ENCODE measurements at places on chromosomes 5 and 9.

DNA sequence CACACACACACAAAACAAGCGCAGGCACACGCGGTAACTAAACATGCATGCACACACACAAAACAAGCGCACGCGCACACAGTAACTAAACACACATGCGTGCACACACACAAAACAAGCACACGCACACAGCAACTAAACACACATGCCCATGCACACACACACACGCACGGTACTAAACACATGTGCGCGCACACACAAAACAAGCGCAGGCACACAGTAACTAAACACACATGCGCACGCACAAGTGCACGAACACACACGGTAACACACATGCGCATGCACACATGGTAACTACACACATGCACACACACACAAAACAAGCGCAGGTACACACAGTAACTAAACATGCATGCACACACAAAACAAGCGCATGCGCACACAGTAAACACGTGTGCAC is 19.9 kb upstream of the SLC6A3 start:
- DNase-seq: no peak

DNA sequence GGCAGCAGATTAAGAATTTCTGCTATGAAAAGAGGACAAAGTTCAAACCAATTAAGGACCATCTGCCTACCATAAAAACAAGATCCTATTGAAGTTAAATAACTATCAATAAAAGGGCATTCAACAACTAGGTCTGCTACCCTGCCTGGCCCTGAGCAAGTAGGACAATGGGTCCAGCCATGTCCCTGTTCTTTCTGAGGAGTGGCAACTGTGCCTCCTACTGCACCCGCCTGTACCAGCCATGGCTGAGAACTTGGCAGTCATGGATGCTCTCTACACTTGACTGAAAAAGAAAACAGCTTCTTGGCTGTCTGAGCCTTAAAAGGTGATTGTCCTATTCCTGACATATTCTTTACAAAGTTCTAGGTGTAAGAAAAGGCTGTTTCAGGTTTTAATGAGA is 652.4 kb downstream of the PDE4D start:
- no peak for DNase-seq

DNA sequence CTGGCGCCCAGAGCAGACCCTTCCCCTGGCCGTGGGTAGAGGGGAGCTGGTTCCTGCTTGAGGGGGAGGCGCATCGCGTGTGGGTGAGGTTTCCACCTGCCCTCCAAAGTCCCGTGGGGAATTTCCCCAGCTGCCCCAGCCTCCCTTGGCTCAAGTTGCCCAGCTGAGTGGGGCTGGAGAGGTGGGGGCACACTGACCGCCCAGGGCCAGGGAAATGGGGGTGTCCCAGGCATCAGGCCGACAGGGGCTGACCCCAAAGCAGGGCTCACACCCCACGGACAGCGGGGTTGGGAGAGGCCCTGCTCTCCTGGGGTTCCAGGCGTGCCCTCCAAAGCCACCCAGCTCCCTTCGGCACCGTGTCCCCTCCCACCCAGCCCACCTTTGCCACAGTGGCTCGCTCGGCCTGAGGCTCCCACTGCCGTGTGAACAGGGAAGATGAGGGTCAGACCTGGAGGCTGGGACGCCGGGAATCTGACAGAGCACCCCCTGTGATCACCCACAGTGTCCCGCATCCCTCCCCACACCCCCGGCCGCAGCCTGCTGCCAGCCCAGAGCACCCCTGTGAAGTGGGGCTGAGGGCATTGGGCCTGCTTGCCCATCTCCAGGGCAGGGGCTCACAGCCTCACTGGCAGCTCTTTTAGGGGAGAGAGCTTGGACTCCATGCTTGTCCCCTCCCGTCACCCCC is 933 bp upstream of the EGFL7 start:
- DNase-seq: no peak

GRCh38 chr9:69344459-69344858 is 19.4 kb downstream of the ENTREP1 start:
- no peak for DNase-seq

DNA sequence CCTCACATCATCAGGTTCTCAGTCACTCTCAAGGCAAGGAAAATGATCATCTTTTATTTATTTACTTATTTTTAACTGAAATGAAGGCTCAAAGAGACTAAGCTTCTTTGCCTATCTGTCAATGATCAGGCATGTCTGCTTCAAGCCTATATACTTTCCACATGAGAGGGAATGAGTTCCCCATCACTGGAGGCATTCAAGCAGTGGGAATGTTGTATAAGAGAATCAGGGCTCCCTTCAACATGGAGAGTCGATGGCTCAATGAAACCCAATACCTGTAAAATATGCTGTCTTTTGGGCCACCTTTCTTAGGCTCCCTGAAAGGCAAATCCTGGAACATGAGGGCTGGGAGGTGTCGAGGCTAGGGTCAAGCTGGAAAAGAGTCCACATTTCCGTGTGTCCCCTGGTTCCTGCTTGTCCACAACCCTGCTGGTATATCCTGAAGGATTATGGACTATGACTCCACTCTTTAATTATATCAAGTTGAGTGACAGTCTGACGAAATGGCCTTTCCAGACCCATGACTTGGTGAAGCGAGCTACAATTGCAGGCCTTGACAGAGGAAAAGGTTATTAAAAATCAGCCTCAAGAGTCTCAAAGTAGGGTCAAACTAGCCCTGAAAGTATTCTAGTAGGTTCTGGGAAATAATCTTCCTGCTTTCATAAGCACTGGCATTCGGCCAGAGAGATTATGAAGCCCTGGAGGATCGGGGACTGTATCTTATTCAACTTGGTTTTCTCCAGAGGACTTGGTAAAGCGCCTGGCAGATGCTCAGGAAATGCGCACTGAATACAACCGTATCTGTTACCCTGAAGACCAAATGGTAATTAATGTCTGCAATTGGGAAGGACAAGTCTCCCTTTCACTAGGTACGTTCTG is 145.9 kb upstream of the TBC1D2 start:
- DNase-seq: no peak

- DNase-seq: no peak
Measured at GRCh38 chr9:95465115-95465514, 51.7 kb downstream of the PTCH1 start.

GRCh38 chr9:129810116-129810515 is 7.1 kb downstream of the TOR1B start:
- no peak for DNase-seq

- DNase-seq: no peak
Measured at GRCh38 chr5:31954091-31954490, 220.0 kb downstream of the GOLPH3 start.

DNA sequence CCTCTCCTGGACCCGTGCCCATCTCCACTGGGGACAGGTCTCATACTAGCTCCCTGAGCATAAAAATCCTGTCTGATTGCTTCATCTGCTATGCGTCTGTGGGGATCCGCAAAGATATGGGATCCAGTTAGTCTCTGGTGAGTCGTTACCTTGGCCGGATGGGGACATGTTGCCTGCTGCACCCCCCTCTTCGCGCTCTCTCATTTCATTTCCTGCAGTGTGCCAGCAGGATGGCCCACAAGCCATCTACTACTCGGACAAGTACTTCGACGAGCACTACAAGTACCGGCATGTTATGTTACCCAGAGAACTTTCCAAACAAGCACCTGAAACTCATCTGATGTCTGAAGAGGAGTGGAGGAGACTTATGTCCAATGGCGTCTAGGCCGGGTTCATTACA is 17.0 kb upstream of the CEP78 start:
- no peak for DNase-seq

GRCh38 chr5:107630184-107630583 is 40.6 kb downstream of the EFNA5 start:
- no peak for DNase-seq

GRCh38 chr5:4130819-4131218 is 535.2 kb downstream of the IRX1 start:
- no peak for DNase-seq

DNA sequence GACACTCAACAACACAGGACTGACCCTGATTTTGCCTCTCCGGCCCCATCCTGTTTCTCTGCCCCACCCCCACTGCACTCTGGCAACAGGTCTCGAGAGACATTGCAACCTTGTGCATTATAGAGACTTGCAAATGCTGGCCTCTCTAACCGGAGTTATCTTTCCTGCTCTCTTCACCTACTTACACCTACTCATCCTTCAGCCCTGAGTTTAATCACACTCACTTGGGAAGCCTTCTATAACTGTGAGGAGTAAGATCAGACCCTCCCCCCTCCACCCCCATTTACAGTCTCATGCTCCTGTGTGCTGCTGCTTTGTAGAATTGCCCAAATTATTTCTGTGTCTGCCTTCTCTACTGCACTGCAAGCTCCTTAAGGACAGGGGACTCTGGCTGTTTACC is 42.8 kb downstream of the WWC1 start:
- no peak for DNase-seq

DNA sequence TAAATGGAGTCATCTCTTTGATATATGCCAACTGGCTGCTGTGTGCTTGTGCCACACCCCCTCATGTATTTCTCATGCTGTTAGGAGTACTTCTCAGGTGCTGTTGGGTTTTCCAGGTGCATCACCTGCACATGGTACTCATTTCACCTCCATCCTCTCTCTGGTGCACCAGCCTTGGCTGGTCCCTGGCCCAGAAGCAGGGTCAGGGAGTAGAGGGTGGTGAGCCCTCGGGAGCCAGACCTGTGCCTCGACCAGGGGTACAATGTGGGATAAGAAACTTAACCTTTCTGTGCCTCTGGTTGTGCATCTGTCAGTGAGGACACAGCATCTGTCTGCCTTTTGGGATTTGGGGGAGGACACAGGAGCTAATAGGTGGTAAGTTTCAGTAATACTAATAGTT is 38.5 kb downstream of the SECISBP2 start:
- DNase-seq: no peak

GRCh38 chr5:135391116-135391868 is 7.7 kb downstream of the MACROH2A1 start:
- DNase-seq: no peak

DNA sequence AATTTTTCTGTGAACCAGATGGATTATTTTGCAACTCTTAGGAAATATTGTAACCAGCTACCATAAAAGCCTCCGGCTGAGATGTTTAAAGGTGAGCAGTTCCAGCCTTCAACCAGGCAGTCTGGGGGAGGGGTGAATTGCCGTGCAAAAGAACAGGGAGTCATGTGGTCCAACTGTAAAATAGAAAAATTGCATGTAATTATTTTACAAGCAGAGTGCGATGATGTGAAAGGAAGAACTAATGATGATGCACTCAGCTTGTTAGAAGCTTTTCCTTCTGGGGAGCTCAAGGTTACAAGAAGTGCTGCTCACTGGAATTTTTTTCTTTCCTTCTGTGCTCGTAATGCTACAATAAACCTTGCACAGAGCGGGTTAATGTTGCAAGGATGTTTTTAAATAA is 188.7 kb upstream of the ITGA1 start:
- DNase-seq: no peak

GRCh38 chr9:123062351-123063176 is 29.1 kb downstream of the GPR21 start:
- DNase-seq: no peak

- no peak for DNase-seq
Measured at GRCh38 chr9:95742821-95743220, 132.7 kb upstream of the ERCC6L2 start.

- no peak for DNase-seq
Measured at GRCh38 chr9:34710023-34710422, at the start of gene CCL21. TSS of gene CCL21 (minus strand) at chr9:34710136. CDS start at chr9:34710066, 70 bp downstream.

GRCh38 chr9:36298566-36298965 is 40.3 kb upstream of the GNE start:
- DNase-seq: no peak

GRCh38 chr5:39283231-39283818 is 64.0 kb upstream of the FYB1 start:
- DNase-seq: peak; percentile 85

GRCh38 chr5:128432913-128433440 is 105.1 kb downstream of the FBN2 start:
- no peak for DNase-seq

- no peak for DNase-seq
Measured at GRCh38 chr9:78320875-78321496, 24.1 kb downstream of the PSAT1 start.

DNA sequence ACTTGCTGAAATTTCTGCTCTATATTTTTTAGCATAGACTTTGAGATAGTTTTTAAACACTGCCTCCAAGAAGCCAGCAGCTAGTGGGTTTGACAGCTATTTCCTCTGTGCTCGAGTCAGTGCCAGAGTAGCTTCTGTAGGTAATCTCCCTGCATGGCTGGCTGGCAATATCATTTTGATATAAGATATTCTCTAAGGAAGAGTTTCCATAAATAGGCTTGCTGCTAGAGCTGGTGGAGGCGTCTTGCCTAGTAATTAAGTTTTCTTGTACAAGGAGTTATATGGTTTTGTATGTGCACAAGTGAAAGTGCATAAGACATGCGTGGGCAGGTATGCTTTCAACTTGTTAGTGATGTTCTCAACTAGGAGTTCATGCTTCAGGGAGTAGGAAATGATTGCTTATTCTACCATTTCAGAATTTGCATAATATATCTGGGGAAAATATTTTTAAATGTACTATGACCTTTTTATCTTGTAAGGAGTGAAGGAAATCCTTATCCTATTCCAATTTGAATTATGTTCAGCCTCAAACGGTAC is 74.1 kb upstream of the CCL21 start:
- no peak for DNase-seq

DNA sequence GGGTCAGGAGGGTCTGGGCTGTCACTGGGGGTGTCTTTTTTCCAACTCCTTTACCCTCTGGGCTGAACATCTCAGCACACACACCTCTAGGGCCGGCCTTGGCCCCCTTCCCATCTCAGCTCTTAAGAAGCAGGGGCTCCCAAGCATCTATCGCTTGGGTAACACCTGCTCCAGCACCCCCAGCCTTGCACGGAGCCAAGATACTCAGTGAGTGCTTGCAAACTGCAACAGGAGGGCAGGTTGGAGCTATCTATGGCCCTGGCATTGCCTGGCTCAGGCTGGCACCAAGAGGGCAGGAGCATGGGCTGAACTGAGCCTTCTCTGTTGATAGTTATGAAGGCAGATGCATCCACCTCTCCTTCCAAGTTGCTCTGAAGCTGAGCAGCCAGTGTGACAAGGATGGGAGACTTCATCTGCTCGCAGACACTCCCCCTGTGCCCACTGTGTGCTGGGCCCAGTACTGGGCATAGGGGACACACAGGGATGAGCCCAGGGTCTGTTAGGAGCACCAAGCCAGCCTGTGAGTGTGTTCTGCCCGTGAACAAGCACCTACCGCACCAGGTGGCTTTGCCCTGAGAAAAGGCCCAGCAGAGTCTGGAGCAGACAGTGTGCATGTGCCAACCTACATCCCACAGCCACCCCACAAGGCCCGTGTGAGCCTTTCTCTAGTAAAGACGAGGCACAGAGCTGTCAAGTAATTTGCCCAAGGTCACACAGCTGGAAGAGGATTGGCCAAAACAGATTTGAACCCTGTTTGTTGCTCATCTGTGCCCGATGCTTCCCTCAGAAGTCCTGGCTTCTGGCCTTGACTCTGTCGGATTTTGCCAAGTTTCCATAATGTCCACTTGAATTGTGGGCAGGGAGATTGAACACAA is 58.2 kb downstream of the PHF2 start:
- DNase-seq: no peak

Measured in Kasumi-1 (cell line).